ENCODE measurements at places on chromosomes 12 and 14. TPM values are rescaled to one million over a fixed set of nuclear protein-coding genes. Genes with fewer than 3 reads are reported as not detected.

DNA sequence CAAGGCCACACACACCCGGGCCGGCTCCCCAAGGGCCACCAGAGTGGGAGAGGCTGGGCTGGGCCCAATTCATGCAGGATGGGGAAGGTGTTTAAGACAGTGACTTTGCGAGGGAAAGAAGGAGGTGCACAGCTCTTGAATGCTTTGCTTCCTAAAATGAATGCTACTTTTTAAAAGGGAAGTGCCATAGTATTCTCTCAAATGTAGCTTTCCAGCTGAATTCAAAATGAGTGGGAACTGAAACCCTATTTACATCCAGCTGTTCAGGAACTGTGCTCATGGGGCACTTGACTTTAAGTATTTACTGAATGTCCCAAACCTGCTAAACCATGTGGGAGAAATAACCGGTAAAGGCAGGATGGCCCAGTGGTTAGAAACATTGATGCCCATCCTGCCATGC lies 7.6 kb downstream of the ITPK1 start:
- DNase-seq = no peak

DNA sequence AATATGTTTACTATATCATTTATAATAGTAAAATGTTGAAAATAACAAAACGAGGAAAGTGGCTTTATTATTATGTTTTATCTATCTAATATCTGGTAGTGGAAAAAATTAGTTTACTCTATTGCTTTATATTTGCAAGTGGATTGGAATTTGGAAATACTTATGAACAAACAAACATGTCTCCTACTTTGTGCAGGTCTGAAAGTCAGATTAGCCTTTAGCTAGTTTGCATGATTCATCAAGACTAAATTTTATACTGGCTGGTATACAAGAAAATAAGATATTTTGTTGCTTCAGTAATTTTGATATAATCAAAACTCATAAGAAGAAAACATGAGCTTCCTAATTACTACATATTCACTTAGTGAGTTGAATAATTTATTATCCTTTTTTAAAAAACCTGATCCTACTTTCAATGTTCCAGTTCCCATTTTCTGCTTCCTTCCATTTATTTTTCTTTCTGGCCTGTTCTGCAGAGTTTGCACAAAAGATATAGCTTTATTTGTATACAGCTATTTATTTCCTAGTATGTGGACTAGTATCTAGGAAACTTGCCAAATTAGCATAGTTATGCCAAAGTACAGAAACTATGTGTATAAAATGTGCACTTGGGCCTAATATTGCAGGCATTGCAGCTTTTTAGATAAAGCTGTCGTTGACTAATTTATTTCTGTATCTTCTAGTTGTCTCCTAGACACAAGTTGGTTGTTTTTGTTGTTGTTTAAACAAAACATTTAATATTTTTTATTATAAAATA lies 122.0 kb downstream of the AKAP6 start:
- no peak for DNase-seq

- DNase-seq = peak; percentile 85
These were observed at the start of gene ZNF219 for GRCh38 chr14:21098076-21098891. TSS of gene ZNF219 (minus strand) at chr14:21098655. CDS start at chr14:21093591, 5,064 bp downstream.

DNA sequence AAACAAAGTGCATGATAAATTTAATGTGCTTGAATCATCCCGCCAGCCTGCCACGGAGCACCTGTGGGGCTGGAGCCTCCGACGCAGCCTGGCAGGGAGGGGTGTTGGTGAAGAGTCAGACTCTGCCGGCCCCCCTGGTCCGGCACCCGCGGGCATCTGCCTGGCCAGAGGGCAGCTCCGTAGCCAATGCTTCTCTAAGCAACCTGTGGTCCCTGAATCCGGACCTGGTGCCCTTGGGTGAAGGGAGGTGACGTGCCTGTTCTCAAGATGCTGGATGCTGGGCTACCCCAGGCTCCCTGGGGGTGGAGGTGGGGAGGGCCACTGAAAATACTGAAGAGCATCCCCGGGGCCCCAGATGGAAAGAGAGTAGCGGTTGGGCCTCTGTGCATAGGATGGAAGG lies 158.6 kb upstream of the C14orf180 start:
- no peak for DNase-seq

DNA sequence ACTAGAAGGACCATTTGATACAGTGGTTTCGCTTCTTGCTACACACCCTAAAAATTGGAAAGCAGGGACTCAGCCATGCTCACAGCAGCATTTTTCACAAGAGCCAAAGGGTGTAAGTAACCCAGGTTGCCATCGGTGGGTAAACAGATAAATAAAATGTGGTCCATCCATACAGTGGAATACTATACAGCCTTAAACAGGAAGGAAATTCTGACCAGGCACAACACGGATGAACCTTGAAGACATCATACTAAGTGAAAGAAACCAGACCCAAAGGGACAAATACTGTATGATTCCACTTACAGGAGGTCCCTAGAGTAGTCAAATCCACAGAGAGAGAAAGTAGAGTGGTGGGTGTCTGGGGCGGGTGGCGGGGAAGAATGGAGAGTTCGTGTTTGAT lies 220.9 kb downstream of the PHETA1 start:
- DNase-seq = no peak

GRCh38 chr14:100660882-100661635 lies 65.6 kb upstream of the DLK1 start:
- no peak for DNase-seq

DNA sequence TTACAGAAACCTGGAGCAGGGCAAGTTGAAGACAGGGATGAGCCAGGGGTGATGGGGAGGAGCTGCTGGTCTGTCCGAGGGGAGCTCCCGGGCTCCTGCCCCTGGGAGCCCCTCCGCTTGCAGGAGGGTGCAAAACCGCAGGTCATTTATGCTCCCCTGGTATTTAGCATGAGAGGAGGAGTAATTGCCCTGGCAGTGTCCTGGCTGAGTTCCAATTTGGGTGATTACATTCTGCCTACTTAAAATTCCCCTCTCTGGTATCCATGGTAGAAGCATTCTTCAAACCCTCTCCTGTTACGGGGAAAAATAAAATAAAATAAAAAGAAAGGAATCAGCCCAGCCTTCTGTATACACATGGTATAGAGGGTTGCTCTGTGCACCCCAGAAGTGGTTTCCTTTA lies 61.7 kb upstream of the VRK1 start:
- no peak for DNase-seq

GRCh38 chr12:58186914-58187313 lies 245.5 kb downstream of the ATP23 start:
- DNase-seq = no peak

- DNase-seq = no peak
These were observed 90.0 kb downstream of the MDGA2 start for GRCh38 chr14:47585447-47585846.

DNA sequence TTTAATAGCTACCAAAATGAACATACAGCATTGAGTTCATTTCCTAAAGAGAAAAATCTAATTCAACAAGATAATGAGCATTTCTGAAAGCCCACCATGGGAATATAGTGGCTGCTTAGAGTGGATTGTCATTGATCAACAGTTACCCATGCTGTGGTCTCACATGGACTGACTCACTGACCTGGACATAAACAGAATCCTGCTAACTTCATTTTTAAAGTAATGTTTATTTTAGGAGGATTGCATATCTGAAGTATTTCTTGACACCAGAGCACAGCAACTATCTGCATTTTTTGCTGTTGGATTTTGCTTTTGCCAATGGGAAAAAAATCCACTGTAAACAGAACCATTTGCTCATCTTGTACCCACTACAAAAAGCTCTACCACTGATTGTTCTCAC lies 71.7 kb downstream of the KCNC2 start:
- no peak for DNase-seq

DNA sequence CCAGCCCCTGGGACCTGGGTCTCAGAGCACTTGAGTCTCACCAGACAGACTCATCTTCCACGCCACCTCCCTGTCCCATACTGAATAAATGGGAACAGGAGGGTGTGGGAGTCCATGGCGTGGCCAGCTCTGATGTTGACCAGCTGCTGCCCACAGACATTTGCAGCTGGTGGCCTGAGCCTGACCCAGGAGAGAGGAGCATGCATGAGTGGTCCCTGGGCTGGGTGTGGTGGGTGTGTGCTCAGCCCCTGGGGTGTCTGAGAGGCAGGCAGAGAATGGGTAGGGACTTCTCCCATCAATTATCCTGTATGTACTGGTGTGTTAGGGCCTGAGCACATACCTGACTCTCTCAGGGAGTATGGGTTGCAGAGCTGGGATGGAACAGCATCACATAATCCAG lies 49.3 kb downstream of the SLC24A4 start:
- DNase-seq = no peak

GRCh38 chr14:94625353-94625635 lies 13.1 kb downstream of the SERPINA3 start:
- DNase-seq = no peak

DNA sequence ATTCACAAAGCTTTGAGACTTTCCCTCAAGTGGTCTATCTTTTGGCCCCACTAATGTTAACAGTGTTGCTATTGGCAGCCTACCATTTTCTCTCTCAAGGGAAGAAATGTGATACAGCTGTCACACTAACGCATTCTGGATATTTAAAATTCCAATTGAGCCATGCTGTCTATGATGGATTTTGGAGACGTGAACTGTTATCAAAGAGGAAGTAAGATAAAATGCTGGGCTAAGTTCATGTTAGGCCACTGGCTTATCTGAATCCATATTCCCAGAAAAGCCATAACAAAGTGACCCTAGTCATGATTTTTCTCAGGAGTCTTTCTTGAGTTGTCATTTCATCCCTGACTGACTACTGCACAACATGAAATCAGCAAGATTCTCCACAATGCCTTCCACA lies 200.2 kb downstream of the PHLDA1 start:
- DNase-seq = peak; percentile 66

CCDC38 gene
- total RNA-seq = not detected

FAM186B gene
- 0.20 TPM for total RNA-seq

CD163L1 gene
- total RNA-seq = 5.6 TPM

SLC17A8 gene
- 0.13 TPM for total RNA-seq

COPS7A gene
- total RNA-seq = 66.0 TPM

IAPP gene
- not detected for total RNA-seq
